ENCODE measurements at places on chromosomes 12 and 14. TPM values are rescaled to one million over a fixed set of nuclear protein-coding genes. Genes with fewer than 3 reads are reported as not detected.

DNA sequence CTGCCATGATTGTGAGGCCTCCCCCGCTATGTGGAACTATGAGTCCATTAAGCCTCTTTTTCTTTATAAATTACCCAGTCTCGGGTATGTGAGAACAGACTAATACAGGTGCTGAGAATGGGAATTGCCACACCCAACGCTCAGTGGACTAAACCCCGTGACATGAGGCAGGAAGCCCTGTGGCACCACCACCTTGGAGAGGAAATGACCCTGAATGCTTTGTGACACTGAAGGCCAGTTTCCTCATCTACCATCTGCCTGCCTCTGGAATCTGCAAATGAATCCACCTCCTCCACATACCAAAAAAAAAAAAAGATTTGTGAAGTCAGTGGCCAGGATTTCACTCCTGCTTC, 41.6 kb downstream of the NT5DC3 start:
- no peak overlapping the region for H3K4me3 ChIP-seq
- H3K36me3 ChIP-seq: peaks cover 15% of the 10 kb centered on the region
- DNase-seq: no peak
- H3K4me1 ChIP-seq: peaks cover 11% of the 10 kb centered on the region
- no peak overlapping the region for H3K27ac ChIP-seq
- no peaks in the 10 kb centered on the region for H3K27me3 ChIP-seq

The IFNG gene
- total RNA-seq: 0.91 TPM

- H3K27ac ChIP-seq: no peak overlapping the region
- H3K4me1 ChIP-seq: no peaks in the 10 kb centered on the region
- H3K36me3 ChIP-seq: no peaks in the 10 kb centered on the region
- no peak overlapping the region for H3K4me3 ChIP-seq
- DNase-seq: no peak
Measured at GRCh38 chr12:41856228-41856627, 288.4 kb downstream of the GXYLT1 start.

GRCh38 chr12:84607170-84607819, 305.3 kb downstream of the SLC6A15 start:
- H3K4me3 ChIP-seq: no peak overlapping the region
- no peak overlapping the region for H3K27ac ChIP-seq
- no peaks in the 10 kb centered on the region for H3K36me3 ChIP-seq
- no peaks in the 10 kb centered on the region for H3K27me3 ChIP-seq
- H3K4me1 ChIP-seq: no peaks in the 10 kb centered on the region

The SLC10A1 gene
- total RNA-seq: not detected

- peaks cover 17% of the 10 kb centered on the region for H3K4me1 ChIP-seq
- no peak overlapping the region for H3K4me3 ChIP-seq
- H3K27ac ChIP-seq: no peak overlapping the region
- no peak for DNase-seq
- H3K27me3 ChIP-seq: no peaks in the 10 kb centered on the region
Measured at GRCh38 chr12:125093681-125094330, 28.6 kb downstream of the AACS start.

- peaks cover 36% of the 10 kb centered on the region for H3K27me3 ChIP-seq
- peak; percentile 29 for DNase-seq
- H3K4me3 ChIP-seq: peak within 1 kb of the TSS; percentile 25
- H3K36me3 ChIP-seq: no peaks in the 10 kb centered on the region
Measured at GRCh38 chr12:29783773-29784666, at the start of gene TMTC1. Gene TMTC1 (minus strand): TSS chr12:29783942. CDS start chr12:29783751, 191 bp downstream.

DNA sequence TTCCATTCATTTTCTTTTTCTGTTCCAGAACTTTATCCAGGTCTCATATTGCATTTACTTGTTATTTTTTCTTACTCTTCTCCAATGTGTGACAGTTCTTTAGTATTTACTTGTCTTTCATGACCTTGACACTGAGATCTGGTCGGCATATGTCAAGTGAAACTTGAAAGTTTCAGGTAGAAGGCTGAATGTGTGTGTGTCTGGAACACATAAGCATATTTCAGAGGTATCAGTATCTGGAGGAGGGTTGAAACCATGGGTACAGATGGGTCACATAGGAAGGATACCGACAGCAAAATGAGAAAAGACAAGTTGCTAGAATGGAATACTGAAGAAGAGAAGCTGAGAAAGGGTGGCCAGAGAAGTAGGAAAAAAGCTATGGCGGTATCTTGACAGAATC, 22.5 kb upstream of the PTGDR start:
- H3K36me3 ChIP-seq: peaks cover 16% of the 10 kb centered on the region
- no peak for DNase-seq
- H3K27ac ChIP-seq: no peak overlapping the region
- H3K4me1 ChIP-seq: peaks cover 21% of the 10 kb centered on the region
- no peak overlapping the region for H3K4me3 ChIP-seq
- peaks cover 4% of the 10 kb centered on the region for H3K27me3 ChIP-seq

The RASAL1 gene
- 2.3 TPM for total RNA-seq

The PSMA6 gene
- 213 TPM for total RNA-seq

DNA sequence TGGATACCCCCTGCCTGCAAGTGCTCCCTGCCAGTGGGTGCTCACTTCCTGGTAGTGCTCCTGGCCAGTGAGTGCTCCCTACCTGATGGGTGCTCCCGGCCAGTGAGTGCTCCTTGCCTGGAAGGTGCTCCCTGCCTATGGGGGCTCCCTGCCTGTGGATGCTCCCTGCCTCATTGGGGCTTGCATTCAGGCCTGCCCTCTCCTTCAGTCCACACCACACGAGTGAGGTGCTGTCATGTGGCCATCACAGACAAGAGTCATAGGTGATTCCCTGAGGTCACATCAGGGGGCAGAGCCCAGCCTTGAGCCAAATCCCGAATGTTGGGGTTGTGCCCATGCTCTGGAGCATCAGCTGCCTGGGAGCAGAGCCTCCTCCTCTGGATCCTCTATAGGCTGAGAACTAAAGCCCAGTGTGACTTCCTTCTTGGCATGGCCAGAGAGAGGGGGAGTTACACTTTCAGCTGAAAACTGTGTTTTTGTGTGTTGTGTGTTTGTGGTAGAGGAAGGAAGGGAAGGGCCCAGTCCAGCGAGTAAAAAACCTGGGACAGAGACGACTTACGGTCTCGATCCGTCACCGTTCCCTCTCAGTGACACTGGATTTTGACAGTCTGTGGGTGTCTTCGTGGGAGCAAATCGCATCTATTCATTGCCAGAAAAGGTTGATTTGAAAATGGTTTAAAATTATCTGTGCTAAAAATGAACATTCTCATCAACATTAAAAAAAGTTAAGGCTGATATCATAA, 136.0 kb downstream of the ADGRD1 start:
- H3K27ac ChIP-seq: no peak overlapping the region
- peak; percentile 18 for DNase-seq
- peaks cover 9% of the 10 kb centered on the region for H3K4me1 ChIP-seq
- no peaks in the 10 kb centered on the region for H3K36me3 ChIP-seq
- H3K4me3 ChIP-seq: no peak overlapping the region
- no peaks in the 10 kb centered on the region for H3K27me3 ChIP-seq

DNA sequence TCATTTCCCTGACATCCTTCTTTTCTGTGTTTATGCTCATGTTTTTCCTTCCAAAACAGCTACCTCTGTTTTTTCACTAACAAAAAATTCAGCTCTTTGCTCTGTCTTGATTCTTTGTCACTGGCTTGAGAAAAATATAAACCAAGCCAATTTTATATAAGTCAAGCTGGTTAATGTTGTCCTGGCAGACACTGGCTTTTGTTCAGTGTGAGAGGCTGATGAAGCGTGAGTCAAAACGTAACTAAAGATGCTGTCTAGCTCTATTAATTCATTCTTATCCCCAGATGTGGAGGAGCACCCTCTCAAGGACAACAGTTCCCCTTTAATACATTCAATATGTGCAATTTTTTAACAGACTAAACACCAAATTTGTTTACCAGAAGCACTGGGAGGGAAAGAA, 15.8 kb downstream of the TSPAN8 start:
- no peaks in the 10 kb centered on the region for H3K36me3 ChIP-seq
- no peak for DNase-seq
- no peaks in the 10 kb centered on the region for H3K4me1 ChIP-seq
- no peak overlapping the region for H3K27ac ChIP-seq

- H3K27me3 ChIP-seq: no peaks in the 10 kb centered on the region
- H3K36me3 ChIP-seq: peaks cover 43% of the 10 kb centered on the region
Measured at GRCh38 chr12:132736378-132736777, 25.3 kb downstream of the ANKLE2 start.

- H3K4me1 ChIP-seq: no peaks in the 10 kb centered on the region
- no peak overlapping the region for H3K4me3 ChIP-seq
- H3K27ac ChIP-seq: no peak overlapping the region
- no peaks in the 10 kb centered on the region for H3K36me3 ChIP-seq
Measured at GRCh38 chr14:60204843-60205774, 39.9 kb upstream of the DHRS7 start.

The SLC25A21 gene
- not detected for total RNA-seq

GRCh38 chr14:74459289-74459946, 33.4 kb upstream of the SYNDIG1L start:
- H3K36me3 ChIP-seq: no peaks in the 10 kb centered on the region
- no peak overlapping the region for H3K27ac ChIP-seq
- H3K4me1 ChIP-seq: no peaks in the 10 kb centered on the region
- peak; percentile 37 for DNase-seq

- DNase-seq: no peak
- peaks cover under 1% of the 10 kb centered on the region for H3K27me3 ChIP-seq
- peaks cover 6% of the 10 kb centered on the region for H3K4me1 ChIP-seq
Measured at GRCh38 chr14:23062002-23062401, 4.7 kb upstream of the CDH24 start.

The CLEC4C gene
- not detected for total RNA-seq

Data from activated naive CD8-positive, alpha-beta T cell treated with anti-CD3 and anti-CD28 coated beads, Interleukin-2, amount 10 ng/mL, durations not matched to agents 7 days and 5 days (primary cell).